ENCODE measurements at places on chromosomes 2 and 18. TPM values are rescaled to one million over a fixed set of nuclear protein-coding genes. Genes with fewer than 3 reads are reported as not detected.

DNA sequence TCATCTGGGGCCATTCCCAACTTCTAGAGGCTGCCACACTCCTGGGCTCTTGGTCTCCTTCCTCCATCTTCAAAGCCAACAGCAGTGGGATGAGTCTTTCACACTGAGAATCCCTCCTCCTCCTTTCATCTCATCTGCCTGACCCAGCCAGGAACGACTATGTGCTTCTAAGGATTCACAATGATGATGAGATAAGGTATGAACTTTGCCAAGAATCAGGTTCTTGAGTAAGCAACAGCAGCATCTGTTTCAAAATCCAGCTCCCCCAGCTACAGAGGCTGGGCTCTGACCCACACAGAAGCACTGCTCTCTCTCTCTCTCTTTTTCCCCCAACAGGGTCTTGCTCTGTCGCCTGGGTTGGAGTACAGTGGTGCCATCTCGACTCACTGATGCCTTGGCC lies 46.4 kb downstream of the TIMM21 start:
- no peak for DNase-seq

DNA sequence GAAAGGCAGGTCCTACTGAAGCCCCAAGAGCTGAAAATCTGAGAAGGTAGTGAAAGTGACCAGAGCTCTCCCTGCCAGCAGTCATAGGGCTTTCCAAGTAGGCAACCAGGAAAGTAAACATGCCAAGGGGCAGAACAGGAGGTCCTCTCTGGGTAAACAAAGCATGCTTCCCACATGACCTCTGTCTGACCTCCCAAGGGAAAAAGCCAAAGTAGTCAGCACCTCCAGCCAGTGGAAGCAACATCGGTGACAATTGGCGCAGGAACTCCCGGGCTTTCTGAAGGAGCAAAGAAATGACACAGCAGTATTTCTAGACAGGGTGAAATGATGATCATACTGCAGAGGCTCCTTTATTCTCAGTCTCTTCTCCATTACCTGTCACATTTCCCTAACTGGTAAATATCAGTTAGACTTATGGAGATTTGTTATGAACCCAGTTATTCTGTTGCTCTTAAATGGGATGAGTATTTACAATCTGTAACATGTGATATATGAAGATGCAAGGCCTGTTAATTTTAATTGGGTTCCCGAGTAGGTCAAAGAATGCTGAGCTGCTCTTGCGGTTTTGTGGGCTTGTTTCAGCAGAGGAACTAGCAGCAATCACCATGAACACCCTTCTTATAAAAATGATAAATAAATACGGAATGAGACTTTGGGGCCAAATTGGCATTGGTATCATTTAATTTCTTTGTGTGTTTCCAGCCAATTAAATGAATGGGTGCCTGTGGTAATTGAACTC lies 321.0 kb downstream of the RND3 start:
- DNase-seq: no peak

- no peak for DNase-seq
Measured at GRCh38 chr18:39184176-39184575, 1618.6 kb upstream of the CELF4 start.

DNA sequence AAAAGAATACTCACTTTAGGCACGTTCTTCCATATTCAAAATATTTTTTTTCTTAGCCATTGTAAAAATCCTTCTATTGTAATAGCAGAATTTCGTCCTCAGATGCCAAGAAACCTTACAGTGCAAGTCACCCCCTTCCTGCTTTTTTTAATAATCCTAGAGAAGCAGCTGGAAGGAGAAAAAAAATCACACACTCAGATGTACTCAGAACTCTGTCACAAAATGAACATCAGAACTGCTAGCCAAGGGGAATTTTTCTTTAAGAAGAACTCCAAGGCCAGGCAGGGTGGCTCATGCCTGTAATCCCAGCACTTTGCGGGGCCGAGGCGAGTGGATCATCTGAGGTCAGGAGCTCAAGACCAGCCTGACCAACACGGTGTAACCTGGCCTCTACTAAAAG lies 127.3 kb upstream of the SPATS2L start:
- no peak for DNase-seq

DNA sequence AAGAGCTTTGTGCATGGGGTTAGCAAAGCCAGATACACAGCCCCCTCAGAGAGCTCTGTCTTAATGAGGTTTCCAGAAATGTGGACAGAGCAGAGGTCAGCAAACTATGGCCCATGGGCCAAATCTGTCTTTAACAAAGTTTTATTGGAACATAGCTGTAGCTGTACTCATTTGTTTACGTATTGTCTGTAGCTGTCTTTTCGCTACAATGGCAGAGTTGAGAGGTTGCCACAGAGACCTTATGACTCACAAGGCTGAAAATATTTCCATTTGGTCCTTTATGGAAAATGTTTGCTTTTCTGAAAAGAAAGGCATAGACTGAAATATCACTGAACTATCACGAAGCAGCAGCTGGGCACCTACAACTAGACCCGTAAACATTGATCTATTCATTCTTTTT lies 841.8 kb downstream of the SLC4A3 start:
- no peak for DNase-seq

DNA sequence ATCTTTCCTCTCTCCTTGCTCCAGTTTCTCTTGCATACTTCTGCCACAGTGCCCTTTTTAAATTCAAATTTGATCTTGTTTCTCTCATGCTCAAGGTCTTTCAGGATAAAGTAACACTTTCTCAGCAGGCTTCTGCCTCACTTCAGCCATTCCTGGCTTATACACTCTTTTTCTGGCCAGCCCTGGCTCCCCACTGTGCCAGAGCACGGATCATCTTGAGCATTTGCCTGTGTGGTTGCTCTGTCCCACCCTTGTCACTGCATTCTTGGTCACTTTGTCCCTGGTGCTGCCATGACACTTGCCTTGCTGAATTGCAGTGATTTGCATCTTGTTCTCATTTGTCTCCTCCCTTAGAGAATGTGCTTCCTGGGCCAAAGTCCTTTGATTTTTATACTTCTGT lies 634.3 kb downstream of the TMEM182 start:
- no peak for DNase-seq

DNA sequence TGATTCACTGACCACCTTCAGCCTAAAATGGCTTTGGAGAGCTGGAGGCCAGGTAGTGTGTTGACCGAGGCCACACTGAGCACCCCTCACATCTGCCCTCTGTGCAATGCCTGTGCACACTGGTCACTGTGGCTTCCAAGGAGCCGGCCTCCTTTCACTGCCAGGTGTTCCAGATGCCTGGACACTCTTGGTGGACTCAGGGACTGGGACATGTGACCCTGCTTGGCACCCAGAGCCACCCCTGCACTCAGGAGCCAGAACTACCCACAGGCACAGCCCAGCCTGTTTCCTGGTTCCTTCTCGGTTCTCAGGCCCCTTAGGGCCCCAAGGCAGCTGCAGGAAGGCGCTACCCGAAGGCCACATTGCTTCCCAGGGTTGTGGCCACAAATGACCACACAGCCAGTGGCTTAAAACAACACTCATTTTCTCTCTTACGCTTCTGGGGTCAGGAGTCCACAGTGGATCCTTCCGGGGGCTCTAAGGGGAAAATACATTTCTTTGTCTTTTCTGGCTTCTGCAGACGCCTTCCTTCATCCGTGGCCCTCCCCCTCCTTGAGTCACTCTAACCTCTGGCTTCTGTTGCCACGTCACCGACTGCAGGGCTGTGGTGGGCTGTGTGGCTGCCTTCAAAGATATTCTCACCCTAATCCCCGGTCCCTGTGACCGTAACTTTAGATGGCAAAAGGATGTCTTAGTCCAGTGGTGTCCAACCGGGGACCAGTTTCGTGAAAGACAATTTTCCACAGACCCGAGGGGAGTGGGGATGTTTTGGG lies 78.6 kb downstream of the ASB1 start:
- DNase-seq: no peak

GRCh38 chr2:130243359-130243758 lies 45.1 kb upstream of the TUBA3E start:
- no peak for DNase-seq

DNA sequence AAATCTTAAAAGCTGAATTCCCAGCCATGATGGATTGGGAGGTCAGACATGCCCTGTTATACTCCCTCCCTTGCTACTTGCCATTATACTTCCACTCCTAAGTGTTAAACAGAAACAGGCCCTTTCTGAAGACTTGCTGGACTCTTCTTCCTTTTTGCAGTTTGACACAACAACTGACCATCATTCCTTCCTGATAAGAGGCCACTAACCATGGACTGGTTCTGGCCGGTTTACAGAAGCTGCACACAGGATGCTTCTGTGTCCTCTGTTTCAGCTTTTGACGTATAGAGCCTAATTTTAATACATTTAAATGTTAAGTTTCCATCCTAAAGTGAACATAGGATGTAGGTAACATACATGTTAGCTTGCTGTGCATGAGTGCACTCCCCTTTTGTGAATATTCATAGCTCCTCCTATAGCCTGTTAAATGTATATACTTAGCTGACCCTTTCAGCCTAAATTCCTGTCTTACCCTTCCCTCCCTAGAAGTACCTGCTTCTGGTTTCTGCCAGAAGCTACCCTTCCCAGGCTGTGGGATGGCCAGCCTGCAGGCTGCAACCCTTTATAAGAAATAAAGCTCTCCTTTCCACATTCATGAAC lies 13.2 kb downstream of the FBXO48 start:
- no peak for DNase-seq

GRCh38 chr2:79850912-79851311 lies 338.1 kb downstream of the CTNNA2 start:
- DNase-seq: no peak

DNA sequence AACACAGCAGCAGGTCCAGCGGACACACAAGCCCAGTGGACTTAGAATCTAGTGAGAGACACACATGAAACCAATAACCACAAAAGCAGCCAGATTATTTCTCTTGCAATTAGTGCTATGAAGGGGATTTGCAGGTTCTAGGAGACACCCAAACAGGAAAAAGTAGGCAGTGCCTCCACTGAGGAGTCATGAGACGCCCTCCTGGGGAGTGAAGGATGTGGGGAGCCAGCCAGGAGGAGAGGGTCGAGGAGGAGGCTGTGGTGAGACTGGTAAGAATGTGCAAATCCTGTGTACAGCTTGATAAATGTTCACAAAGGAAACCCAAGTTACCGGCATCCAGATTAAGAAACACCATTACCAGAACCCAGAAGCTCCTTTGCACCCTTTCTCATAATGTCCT lies 2.7 kb upstream of the CAPN13 start:
- DNase-seq: no peak

- no peak for DNase-seq
Measured at GRCh38 chr2:198036029-198036879, 231.9 kb downstream of the PLCL1 start.

- DNase-seq: no peak
Measured at GRCh38 chr2:240638512-240639160, 13.4 kb downstream of the GPR35 start.

DNA sequence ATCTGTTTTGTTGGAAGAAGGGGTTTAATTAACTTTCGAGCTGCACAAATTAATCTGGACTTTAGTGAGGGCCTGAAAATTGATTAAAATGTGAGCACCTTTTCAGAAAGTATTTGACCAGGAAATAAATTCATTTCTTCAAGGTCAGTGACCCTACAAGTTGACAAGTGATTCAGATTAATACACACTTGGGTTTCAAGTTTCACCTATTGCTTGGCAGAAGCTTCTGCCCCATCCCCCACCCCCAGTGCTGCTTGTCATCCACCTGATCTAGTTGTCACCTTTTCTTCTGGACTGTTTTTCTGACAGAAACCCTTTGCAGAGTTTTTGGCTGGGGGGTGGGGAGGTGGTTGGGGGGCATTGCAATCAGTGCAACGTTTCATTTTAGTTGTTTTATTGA lies 46.2 kb downstream of the RPRM start:
- DNase-seq: no peak

DNA sequence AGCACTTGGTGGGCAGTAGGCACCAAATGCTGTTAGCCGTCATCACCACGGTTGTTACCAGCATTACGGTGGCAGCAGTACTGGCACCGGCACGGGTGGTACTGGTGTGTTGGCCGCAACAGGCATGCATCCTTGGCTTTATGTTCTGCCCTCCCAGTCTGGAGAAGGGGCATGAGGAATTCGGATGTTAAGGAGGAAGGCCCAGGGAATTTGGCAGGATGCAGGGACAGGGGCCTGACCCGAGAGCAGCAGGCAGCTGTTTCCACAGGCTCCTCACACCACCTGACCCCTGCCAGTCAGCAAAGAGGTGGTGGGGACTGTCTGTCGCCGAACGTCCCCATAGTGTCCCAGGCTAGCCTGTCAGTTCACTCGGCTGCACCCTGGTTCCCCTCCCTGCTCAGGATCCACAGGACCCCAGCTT lies 79.0 kb downstream of the EDAR start:
- DNase-seq: no peak

DNA sequence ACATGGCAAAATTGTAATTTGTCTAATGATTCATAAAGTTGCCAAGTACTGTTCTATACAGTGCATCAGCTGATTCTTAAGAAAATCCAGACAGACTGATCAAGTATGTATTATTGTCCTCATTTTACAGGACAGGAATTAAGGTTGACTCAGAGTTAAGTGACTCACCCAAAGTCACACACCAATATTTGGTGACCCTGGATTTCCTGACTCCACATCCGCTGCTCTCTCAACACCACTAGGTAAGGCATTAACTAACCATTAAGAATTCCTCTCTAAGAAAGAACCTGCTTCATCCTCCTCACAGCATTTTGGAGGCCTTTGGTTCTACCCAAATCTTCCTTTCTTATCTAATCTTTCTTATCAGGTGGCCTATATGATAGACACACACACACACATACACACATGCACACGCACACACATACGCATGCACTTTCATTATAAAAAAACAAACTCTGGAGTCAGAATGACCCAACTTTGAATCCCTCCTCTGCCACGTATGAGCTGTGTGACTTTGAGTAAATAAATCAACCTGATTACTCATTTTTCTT lies 150.8 kb downstream of the ANKRD44 start:
- DNase-seq: no peak

GRCh38 chr2:174608866-174609214 lies 11.2 kb upstream of the WIPF1 start:
- no peak for DNase-seq

DNA sequence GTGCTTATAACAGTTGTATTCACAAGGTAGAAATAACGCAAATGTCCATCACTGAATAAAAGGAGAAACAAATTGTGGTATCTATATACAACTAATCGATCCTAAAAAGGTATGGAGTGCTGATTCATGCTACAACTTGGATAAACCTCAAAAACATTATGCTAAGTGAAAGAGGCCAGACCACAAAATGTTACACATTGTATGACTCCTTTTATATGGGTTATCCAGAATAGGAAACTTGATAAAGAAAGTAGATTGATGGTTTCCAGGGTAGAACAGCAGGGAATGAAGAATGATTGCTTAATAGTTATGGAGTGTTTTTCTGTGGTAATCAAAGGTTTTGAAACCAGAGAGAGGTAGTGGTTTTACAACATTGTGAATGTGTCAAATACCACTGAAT lies 432.2 kb upstream of the TRIB2 start:
- no peak for DNase-seq

- DNase-seq: no peak
Measured at GRCh38 chr2:96527286-96528005, 9.1 kb upstream of the ARID5A start.

- DNase-seq: no peak
Measured at GRCh38 chr2:239760596-239760995, 264.5 kb downstream of the NDUFA10 start.

GRCh38 chr2:24568551-24568950 lies 77.5 kb downstream of the NCOA1 start:
- DNase-seq: no peak

MYO7B gene
- not detected for total RNA-seq

SKOR2 gene
- total RNA-seq: not detected

PROM2 gene
- 16.7 TPM for total RNA-seq

ZNF396 gene
- total RNA-seq: 9.4 TPM

ACVR1C gene
- 0.42 TPM for total RNA-seq

NYAP2 gene
- total RNA-seq: not detected

DQX1 gene
- total RNA-seq: not detected
